ENCODE measurements at places on chromosomes 11 and 22.

DNA sequence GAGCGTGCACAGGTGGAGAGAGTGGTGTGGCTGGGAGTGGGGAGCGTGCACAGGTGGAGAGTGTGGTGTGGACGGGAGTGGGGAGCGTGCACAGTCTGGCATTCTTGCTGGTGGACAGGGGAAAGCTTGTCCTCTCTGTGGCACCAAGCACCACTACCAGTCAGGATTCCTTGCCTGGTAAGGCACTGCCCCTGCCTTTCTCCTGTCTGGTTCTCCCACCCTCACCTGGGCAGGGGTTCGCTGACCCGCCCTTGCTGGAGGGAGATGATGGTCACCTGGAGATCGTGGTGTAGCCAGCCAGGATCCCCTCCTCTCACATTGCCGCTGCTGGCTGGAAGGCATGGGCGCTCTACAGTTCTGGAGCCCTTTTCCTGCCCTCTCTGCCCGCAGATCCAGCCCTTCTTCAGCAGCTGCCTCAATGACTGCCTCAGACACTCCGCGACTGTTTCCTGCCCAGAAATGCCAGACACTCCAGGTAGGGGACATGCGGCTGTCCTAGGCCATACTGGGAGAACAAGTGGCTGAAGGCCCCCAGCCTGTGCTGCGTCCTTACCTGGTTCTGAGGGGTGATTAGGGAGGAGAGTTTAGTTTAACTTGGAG lies 16.7 kb downstream of the TMEM121B start:
- no peak for DNase-seq

DNA sequence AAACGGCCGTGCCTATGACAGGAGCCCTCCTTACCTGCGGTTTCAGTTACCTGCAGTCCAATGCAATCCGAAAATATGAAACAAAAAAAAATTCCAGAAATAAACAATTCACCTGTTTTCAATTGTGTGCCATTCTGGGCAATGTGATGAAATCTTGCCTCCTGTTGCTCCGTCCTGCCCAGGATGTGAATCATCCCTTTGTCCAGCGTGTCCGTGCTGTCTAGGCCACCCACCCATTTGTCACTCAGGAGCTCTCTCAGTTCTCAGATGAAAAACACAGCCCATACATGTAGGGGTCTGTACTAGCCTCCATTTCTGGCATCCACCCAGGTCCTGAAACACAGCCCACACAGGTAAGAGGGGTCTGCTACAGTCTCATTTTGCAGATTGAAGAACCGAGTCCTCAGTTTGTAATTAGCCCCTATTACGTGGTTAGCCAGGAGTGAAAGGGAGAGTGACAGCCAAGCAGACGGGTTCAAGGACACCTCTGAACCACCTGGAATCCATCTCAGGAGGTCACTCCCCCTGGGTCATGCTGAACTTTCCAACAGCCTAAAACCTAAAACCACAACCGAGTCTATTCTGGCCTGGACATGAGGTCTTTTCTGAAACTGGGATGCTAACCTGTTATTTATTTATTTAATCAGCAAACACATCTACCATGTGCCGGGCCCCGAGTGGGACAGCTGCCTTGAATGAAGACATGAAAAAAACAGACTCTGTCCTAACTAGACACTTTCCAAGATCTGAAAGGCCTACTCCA lies 317.2 kb downstream of the SHANK2 start:
- no peak for DNase-seq

GRCh38 chr22:43878079-43878795 lies 13.6 kb downstream of the PNPLA5 start:
- DNase-seq: no peak

- DNase-seq: no peak
Measured at GRCh38 chr11:32244453-32244852, 153.6 kb downstream of the RCN1 start.

- DNase-seq: no peak
Measured at GRCh38 chr11:11584530-11584810, 37.3 kb downstream of the GALNT18 start.

DNA sequence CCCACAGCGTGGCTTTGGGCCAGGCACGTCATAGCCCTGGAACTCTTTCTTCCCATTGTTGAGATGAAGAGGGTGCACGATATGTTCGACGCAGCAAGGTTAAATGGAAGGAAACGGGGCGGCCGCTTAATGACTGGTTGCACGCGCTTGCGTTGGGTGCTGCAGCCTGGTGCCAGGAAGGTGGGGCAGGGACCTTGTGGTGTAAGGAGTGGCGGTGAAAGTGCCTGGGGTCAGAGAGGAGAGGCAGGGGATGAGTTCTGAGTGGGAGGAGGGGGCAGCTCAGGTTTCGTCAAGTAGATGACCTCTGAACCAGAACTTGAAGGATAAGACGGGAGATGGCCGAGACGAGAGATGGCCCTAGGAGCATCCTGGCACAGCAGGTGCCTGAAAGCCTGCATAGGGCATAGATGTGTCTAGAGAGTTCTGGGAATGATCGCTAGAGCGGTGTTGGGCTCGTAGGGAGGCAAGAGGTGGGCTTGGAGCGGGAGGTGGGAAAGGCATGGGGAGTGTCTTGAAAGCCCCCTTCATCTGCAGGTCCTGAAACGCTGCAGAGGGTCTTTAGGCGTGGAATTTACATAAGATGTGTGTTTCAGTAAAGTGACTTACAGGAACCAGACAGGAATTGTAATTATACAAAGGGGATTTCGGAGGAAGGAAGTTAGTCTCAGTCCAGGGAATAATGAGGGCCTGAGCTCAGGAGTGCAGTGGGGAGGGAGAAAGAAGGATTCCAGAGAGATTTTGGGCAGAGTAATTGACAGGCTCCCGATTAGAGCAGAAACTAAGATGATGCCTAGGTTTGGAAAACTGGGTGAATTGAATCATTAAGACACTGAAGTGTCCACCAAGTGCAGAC lies 43.2 kb upstream of the CLDN5 start:
- DNase-seq: no peak

GRCh38 chr11:59144096-59144495 lies 1.4 kb downstream of the FAM111A start:
- no peak for DNase-seq

GRCh38 chr11:33706546-33706945 lies 5.9 kb upstream of the C11orf91 start:
- DNase-seq: no peak

GRCh38 chr11:75400146-75400865 lies 988 bp downstream of the RPS3 start:
- DNase-seq: no peak

DNA sequence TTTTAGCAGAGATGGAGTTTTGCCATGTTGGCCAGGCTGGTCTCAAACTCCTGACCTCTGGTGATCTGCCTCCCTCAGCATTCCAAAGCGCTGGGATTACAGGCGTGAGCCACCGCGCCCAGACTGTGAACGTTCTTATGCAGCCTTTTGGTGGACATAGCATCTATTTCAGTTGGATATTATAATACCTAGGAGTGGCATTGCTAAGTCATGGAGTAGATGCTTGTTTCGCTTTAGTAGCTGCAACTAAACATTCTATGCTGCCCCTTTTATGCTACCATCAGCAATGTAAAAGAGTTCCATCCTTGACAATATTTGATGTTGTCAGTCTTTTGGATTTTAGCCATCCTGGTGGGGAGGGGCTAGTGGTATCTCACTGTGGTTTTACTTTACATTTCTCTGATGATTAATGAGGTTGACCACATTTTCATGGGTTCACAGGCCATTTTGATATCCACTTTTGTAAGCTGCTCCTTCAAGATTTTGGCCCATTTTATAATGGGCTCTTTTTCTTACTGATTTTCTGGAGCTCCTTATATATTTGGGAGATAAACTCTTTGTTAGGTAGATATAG lies 16.5 kb upstream of the APOBEC3A start:
- no peak for DNase-seq

GRCh38 chr22:40273319-40273718 lies 73.0 kb upstream of the ADSL start:
- no peak for DNase-seq

DNA sequence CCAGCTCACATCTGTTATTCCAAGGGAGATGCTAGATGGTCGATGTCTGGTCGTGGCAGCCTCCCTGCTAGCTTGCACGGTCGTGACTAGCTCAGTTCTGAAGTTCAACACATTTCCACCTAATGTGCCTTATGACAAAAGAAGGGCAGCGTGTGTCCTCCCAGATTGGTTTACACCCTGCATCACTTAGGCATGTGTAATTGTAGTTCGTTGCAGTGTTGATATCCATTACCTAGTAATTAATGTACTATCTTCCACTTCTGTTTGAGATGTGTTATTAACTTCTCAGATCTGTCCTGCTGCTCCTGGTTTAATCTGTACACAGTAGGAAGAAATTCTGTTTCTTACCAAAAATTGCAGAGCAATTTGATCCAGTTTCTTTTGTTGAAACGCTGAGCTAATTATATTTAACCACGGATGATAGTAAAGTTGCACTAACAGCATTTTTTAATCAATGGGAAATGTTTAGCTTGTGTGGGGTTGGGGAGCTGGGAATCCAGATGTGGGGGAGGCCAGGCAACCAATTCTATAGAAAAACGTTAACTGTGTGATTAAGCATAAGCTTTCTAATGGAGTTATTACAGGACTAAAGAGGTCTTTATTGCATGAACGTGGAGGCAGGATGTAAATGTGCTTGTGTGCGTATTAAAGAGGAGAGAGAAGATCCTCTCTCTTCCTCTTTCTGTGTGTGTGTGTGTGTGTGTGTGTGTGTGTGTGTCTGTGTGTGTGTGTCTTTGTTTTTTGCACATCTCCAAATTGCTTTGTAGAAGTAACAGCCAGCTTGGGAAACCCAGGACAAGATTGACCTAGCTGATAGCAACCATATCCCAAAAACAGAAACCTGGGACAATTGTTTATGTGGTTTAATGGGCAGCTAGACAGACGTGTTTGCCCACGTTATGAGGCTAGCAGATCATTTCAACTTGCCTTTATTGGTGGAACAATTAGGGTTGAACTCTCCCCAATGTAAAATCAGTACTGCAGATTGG lies 145.7 kb upstream of the TTC12 start:
- DNase-seq: no peak

- no peak for DNase-seq
Measured at GRCh38 chr22:22168190-22168940, 76.2 kb upstream of the VPREB1 start.

- no peak for DNase-seq
Measured at GRCh38 chr22:19822301-19823117, 32.2 kb downstream of the GNB1L start.

- DNase-seq: no peak
Measured at GRCh38 chr11:77379253-77379652, 77.8 kb upstream of the GDPD4 start.

GRCh38 chr11:86418106-86418505 lies 43.4 kb downstream of the CCDC81 start:
- DNase-seq: no peak

DNA sequence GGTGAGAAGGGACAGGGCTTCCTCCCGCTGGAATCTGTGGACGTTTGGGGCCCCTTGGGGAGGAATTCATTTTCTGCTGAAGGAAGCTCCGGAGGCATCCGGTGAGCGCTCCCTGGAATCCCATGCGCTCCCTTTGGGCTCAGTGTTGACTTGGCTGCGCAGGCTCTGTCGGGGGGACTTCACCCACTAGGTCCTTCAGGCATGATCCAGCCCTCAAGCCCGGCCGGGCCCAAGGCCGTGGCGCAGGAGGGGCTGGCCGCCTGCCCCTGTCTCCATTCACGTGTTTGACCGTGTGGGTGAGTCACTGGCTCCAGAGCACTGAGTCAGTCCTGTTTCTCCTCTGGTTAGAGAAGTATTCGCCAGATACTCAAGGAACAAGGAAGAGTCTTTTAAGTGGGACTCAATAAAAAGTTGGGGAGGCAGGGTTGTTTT lies 1.4 kb downstream of the CTTN start:
- peak; percentile 37 for DNase-seq

GRCh38 chr11:59938718-59939117 lies 486 bp downstream of the OOSP1 start:
- no peak for DNase-seq

DNA sequence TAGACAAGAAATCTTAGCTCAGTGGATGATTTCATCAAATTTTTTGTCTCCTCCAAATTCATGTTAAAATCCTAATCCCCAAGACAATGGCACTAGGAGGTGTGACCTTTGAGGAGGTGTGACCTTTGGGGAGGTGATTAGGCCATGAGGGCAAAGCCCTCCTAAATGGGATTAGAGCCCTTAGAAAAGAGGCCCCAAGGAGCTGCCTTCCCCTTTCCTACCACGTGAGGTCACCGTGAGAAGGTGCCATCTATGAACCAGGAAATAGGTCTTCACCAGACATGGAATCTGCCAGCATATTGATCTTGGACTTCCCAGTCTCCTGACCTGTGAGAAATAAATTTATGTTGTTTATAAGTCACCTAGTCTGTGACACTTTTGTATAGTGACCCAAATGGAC lies 138.7 kb downstream of the TRIM29 start:
- no peak for DNase-seq

- peak; percentile 76 for DNase-seq
Measured at GRCh38 chr22:49789289-49790141, 38.2 kb downstream of the BRD1 start.

DNA sequence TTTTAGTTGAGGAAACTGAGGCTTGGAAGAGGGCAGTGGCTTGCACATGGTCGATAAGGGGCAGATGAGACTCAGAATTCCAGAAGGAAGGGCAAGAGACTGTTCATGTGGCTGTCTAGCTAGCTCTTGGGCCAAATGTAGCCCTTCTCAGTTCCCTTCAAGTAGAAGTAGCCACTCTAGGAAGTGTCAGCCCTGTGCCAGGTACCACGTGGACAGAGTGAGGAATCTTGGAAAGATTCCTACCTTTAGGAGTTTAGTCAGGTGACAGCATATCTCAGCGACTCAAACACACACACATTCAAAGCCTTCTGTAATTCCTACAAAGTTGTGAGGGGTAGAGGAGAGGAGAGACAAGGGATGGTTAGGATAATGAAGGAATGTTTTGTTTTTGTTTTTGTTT lies 18.3 kb downstream of the PIK3IP1 start:
- DNase-seq: no peak

DNA sequence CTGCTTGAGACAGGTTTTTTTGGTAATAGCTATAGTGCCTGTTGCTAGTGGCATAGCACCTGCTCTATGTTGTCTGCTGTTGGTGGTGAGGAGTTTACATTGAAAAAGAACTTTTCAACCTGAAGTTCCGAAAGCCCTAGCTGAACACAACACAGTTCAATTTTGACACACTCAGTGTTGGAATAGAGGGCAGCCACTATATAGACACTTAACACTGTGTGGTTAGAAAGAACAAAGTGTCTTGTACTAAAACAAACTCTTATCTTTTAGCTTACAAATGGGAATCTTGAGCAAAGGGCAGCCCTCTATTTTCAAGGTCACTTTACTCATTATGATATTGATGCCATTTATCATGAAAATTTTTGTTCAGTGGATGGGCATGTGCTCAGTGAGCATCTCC lies 18.4 kb downstream of the TBCEL start:
- no peak for DNase-seq

DNA sequence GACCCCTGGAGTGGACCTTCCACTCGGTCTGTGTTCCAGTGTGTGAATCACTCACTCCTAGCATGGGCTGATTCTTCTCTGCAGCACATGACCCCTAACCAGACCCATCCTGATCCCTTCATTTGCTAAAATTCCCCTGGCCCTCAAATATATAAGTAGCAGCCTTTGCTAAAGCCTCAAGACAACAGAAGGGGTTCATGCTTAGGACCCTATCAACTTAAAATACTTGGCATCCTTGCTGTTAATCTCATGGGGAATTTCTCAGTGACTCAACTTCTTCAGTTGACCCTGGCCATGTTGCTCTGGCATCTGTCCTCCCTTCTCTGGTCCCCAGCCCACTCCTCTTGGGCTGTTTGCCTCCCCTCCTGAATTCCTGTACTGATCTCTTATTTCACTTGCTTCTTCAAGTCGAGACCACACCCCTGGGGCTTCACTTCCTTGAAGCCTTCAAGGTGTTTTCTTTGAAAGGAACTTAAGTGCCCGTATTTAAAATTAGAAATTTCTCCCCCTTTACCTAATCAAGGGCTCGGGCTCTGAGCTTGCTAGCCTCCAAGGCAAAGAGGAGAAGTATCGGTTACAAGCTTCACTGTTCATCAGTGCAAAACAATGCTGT lies 23.6 kb downstream of the NNMT start:
- no peak for DNase-seq

Data from Kasumi-1 (cell line).